ENCODE measurements at places on chromosomes 16 and 17. TPM values are rescaled to one million over a fixed set of nuclear protein-coding genes. Genes with fewer than 3 reads are reported as not detected.

DNA sequence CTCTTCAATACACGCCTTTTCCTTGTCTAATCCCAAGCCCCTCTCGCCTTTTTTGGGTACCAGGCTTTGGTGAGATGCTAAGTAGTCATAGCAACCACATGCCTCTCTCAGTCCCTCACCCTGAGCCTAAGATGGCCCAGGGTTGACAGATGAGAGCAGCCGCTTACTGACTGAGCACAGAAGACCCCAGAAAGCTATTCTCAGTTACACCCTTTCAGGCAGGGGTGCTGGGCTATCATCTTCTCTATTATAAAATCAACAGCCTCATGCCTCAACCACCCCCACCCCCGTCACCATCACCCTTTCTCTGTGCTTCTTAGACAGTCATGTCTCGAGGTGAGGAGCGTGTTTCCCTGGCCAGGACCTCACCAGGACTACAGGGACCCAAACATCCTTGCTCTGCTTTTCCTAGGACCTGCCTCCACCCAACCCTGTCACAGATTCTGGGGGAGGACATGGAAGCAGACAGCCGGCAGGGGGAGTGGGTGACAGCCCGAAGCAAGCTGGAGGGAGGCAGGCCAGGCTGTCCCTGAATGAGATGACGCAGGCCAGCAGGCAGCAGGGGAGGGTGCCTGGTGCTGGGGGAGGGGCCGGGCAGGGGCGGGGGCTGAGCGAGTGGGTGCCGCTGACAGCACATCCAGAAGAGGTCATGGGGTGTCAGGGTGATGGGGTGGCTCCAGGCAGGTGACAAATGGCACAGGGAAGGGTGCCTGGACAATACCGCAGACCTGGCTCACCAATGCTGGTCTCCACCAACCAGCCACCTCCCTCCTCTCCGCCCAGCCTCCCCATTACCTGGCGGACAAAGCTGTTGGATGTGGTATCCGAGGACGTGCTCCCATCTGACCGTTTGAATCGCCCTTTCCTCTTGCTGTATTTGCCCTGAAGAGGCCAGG is 3.1 kb downstream of the CACNB1 start:
- no peak overlapping the region for H3K4me3 ChIP-seq
- H3K27me3 ChIP-seq = peaks cover 12% of the 10 kb centered on the region
- H3K36me3 ChIP-seq = no peaks in the 10 kb centered on the region
- no peak for DNase-seq
- no peak overlapping the region for H3K27ac ChIP-seq

- no peak overlapping the region for H3K4me3 ChIP-seq
- H3K4me1 ChIP-seq = no peaks in the 10 kb centered on the region
- H3K36me3 ChIP-seq = no peaks in the 10 kb centered on the region
- H3K27ac ChIP-seq = no peak overlapping the region
- no peaks in the 10 kb centered on the region for H3K27me3 ChIP-seq
These were observed 266.5 kb upstream of the HSBP1 start for GRCh38 chr16:83541231-83541630.

Gene CES5A
- not detected for total RNA-seq

- H3K4me1 ChIP-seq = peaks cover 43% of the 10 kb centered on the region
- no peak overlapping the region for H3K27ac ChIP-seq
- no peak for DNase-seq
- no peaks in the 10 kb centered on the region for H3K27me3 ChIP-seq
- no peak overlapping the region for H3K4me3 ChIP-seq
- H3K36me3 ChIP-seq = peaks cover 63% of the 10 kb centered on the region
These were observed 3.1 kb upstream of the MRPS34 start for GRCh38 chr16:1775846-1776671.

Gene SDK2
- total RNA-seq = 10.0 TPM
